Sigmoid colon (tissue), 7 donors: ENCODE measurements at places on chromosomes 6 and 20. TPM values are rescaled to one million over a fixed set of nuclear protein-coding genes. Genes with fewer than 3 reads are reported as not detected.

DNA sequence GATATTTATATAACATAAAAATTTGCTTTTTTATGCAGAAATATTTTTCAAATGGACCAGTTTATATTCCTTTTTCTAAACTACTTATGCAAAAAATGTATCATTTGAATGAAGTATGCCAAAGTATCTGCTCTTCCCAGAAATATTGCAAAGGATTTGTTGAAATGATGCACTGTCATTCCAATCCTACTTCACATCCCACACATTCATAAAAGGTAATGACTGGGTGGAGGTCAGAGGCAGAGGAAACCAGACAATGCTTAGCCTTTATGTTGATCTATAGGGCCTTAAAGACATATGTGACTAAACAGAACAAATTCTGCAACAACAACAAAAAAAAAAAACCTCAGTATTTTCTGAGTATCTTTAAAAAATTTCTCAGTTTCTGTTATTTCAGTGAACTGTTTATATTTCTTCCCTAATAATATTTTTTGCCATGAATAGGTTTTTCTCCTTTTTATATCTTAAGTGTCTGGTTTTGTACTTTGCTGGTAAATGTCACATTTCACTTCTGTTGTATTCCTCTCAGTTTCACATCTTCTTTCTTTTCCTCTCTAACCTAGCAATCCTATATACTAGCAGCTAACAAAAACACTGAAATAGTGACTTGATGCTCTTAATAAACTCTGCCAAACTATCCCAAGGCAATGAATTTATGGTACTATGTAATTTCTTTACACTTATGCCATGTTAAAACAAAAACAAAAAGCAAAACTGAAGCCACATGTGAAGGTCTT, 374.1 kb downstream of the BCKDHB start:
- no peak overlapping the region for H3K27ac ChIP-seq
- H3K36me3 ChIP-seq: no peaks in the 10 kb centered on the region
- no peaks in the 10 kb centered on the region for H3K27me3 ChIP-seq
- H3K4me3 ChIP-seq: no peak overlapping the region
- no peak for DNase-seq
- no peaks in the 10 kb centered on the region for H3K4me1 ChIP-seq

GRCh38 chr6:34318499-34319470, 70.0 kb upstream of the SMIM29 start:
- no peak overlapping the region for H3K4me3 ChIP-seq
- H3K4me1 ChIP-seq: peaks cover 33% of the 10 kb centered on the region
- no peak overlapping the region for H3K27ac ChIP-seq
- DNase-seq: no peak
- H3K27me3 ChIP-seq: no peaks in the 10 kb centered on the region

- no peaks in the 10 kb centered on the region for H3K36me3 ChIP-seq
- no peak overlapping the region for H3K4me3 ChIP-seq
- DNase-seq: no peak
These were observed 860.5 kb downstream of the DHX35 start for GRCh38 chr20:39822667-39823066.

GRCh38 chr6:6749702-6750491, 161.4 kb downstream of the LY86 start:
- peak; percentile 88 for DNase-seq
- no peaks in the 10 kb centered on the region for H3K36me3 ChIP-seq
- no peaks in the 10 kb centered on the region for H3K4me1 ChIP-seq
- H3K4me3 ChIP-seq: peak overlapping the region; percentile 22
- no peaks in the 10 kb centered on the region for H3K27me3 ChIP-seq
- H3K27ac ChIP-seq: peak overlapping the region; percentile 70

The DEFB124 gene
- total RNA-seq: not detected

GRCh38 chr6:127191716-127192115, 73.2 kb downstream of the RSPO3 start:
- DNase-seq: no peak
- peaks cover 10% of the 10 kb centered on the region for H3K4me1 ChIP-seq
- H3K4me3 ChIP-seq: no peak overlapping the region
- no peaks in the 10 kb centered on the region for H3K36me3 ChIP-seq
- H3K27ac ChIP-seq: no peak overlapping the region
